ENCODE measurements at places on chromosomes 11 and 22. TPM values are rescaled to one million over a fixed set of nuclear protein-coding genes. Genes with fewer than 3 reads are reported as not detected.
A peak's percentile ranks its signal among the peaks of the same experiment; 100 is the strongest.

The UBTFL1 gene
- total RNA-seq = not detected

The C11orf52 gene
- total RNA-seq = 3.4 TPM

GRCh38 chr11:16280256-16280682 is 76.1 kb downstream of the SOX6 start:
- no peak for DNase-seq

The SESN3 gene
- 19.2 TPM for total RNA-seq

DNA sequence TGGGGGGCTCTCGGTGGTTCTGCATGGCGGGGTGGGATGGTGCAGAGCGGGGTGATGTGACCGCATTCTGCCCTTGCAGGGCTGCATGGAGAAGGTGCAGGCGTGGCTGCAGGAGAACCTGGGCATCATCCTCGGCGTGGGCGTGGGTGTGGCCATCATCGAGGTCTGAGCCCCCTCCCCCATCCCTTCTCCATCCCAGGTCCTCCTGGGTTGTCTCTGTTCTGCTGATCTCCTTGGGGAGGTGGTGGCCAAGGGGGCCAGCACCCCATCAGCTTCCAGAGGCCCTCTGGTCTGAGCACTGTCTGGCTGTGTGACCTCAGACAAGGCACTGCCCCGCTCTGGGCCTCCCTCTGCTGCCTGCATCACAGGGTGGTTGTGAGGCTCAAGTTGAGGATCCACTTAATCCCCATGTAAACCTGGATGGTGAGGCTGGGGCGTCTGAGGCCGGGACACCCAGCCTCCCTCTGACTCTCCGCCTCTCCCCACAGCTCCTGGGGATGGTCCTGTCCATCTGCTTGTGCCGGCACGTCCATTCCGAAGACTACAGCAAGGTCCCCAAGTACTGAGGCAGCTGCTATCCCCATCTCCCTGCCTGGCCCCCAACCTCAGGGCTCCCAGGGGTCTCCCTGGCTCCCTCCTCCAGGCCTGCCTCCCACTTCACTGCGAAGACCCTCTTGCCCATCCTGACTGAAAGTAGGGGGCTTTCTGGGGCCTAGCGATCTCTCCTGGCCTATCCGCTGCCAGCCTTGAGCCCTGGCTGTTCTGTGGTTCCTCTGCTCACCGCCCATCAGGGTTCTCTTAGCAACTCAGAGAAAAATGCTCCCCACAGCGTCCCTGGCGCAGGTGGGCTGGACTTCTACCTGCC is 53.3 kb downstream of the CD82 start:
- DNase-seq = peak; percentile 9

The AIFM3 gene
- total RNA-seq = 2.6 TPM

The RAB3IL1 gene
- total RNA-seq = 37.8 TPM

DNA sequence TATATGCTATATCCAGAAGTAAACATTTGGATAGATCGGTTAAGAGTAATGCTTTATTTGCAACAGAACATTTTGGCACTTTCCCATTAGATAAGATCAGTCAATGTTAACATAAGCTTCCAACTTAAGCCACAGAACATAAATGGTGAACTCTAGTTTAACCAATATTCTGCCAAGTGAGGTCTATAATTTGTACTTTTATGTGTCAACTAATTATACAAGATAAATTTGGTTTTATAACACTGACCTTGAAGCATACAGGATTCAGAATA is 23.5 kb upstream of the BLID start:
- no peak for DNase-seq

DNA sequence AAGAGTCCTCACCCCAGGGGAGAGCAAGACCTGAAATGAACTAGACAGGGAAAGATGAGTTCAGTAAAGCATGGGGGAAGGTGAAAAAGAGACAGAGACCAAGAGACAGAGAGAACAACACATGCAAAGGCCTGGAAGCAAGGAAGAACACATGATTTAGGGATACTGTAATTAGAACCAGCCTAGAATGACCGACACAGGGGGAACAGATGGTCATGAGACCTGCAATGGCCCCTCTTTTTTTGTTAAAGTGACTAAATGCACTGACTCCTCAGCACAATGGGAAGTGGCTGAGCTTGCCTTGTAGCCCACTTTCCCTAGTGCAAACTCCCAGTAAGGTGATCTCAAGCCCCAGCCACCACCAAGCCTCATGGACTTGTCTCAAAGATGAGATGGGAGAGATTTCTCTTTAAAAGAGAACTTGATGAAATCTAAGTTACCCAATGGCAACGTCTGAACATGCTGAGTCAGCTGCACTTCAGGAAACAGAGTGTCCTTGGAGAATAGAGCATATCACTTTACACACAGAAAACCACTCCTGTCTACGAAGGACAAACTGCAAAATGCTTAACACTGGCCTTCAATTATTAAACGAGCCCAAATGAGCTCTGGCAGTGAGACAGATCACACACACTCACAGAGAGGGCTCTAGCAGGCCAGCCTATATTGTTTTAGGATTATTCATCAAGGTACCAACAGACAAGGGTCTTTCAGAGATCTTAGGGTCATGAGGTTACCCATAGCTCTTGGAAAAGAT is 91.0 kb downstream of the SERGEF start:
- no peak for DNase-seq

The CAPN5 gene
- total RNA-seq = 8.5 TPM

- no peak for DNase-seq
These were observed 3.4 kb downstream of the GUCY1A2 start for GRCh38 chr11:107014871-107015270.

GRCh38 chr11:96306933-96307775 is 35.8 kb downstream of the MAML2 start:
- peak; percentile 93 for DNase-seq

GRCh38 chr22:32331918-32332725 is 25.5 kb upstream of the RFPL3 start:
- DNase-seq = no peak

GRCh38 chr22:42202669-42203068 is 67.8 kb downstream of the TCF20 start:
- DNase-seq = no peak

GRCh38 chr22:35684270-35684700 is 33.4 kb upstream of the APOL5 start:
- DNase-seq = no peak
